ENCODE measurements at places on chromosomes 1 and 21. TPM values are rescaled to one million over a fixed set of nuclear protein-coding genes. Genes with fewer than 3 reads are reported as not detected.

The SPRR2A gene
- total RNA-seq: not detected

The TMEM51 gene
- total RNA-seq: 0.15 TPM

The KCNK1 gene
- total RNA-seq: 0.44 TPM

The TP53BP2 gene
- 44.2 TPM for total RNA-seq

The TMPRSS15 gene
- total RNA-seq: not detected

The INSRR gene
- total RNA-seq: not detected

The PLA2G5 gene
- total RNA-seq: not detected

The PTPN7 gene
- 112 TPM for total RNA-seq

The HENMT1 gene
- 19.3 TPM for total RNA-seq

The LIPI gene
- not detected for total RNA-seq

The AADACL3 gene
- not detected for total RNA-seq

The NEXN gene
- 1.9 TPM for total RNA-seq

The GSTM3 gene
- total RNA-seq: 4.7 TPM

The IGFN1 gene
- not detected for total RNA-seq

DNA sequence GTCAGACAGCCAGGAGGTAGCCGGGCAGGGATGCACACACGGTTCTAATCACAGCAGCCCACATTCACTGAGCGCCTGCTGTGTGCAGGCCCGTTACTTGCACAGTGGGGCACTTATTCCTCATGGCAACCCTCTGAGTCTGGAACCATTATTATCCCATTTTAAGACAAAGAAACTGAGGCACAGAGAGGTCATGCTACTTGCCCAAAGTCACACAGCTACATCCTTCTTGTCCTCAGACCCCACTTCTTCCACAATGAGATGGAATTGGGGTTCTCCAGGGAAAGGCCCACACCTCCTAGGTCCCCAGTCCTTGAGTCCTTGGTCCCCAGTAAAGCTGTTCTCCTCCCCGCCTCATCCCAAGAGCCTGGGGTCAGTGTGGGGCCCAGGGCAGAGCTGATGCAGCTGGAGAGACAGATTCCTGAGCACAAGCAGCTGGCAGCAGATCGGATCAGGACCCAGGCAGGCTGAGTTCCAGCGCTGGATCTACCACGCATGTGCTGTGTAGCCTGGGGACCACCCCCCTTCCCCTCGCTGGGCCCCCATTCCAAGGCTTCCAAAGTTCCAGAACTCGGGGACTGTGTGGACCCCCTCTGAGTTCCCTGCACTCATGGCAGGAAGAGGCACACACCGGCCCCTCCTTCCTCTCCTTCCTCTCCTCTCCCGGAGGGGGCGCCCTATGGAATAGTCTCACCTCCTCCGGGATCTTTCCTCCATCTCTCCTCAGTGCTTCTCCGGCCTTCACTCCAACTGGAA is 393.4 kb downstream of the MATN1 start:
- no peak for DNase-seq

- DNase-seq: no peak
Observed at GRCh38 chr1:47722909-47723580, 274.1 kb downstream of the TRABD2B start.

DNA sequence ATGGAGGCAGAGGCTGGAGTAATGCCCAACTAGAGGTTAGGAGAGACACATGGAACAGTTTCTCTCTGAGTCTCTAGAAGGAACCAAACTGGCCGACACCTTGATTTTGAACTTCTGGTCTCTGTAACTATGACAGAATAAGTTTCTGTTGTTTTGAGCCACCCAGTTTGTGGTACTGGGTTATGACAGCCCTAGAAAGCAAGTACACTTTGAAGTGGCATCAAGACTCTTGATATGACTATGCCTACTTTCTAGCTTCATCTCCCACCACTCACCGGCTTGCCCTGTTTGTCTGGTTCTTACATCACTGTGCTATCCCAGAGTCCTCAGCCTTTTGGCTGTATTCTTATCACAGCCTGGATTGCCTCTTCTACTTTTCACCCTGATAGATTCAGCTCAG is 230.3 kb upstream of the USP24 start:
- peak; percentile 47 for DNase-seq

GRCh38 chr21:36155603-36156338 is 853 bp upstream of the DOP1B start:
- DNase-seq: peak; percentile 12

- no peak for DNase-seq
Observed at GRCh38 chr1:23567996-23568607, 8.8 kb upstream of the ID3 start.

- DNase-seq: peak; percentile 43
Observed at GRCh38 chr1:40783001-40783905, at the start of gene KCNQ4. Gene KCNQ4 (plus strand): TSS chr1:40783787. CDS start chr1:40784094, 307 bp downstream.

- DNase-seq: peak; percentile 69
Observed at GRCh38 chr21:34008618-34009017, 64.8 kb upstream of the MRPS6 start.

DNA sequence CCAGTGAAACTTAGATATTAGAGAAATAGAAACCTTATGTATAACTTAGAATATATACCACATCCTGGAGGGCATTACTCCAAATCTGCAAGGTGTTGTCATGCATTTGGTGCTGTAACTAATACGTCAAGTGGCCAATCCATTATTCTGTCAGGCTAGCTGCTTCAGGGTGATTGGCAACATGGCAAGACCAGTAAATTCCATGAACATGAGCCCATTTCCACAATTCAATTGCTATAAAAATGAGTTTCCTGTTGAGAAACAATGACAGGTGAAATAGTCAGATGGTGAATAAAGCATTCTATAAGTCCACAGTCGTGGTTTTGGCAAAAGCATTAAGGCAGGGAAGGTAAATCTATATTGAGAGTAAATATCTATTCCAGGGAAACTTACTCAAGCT is 566.0 kb downstream of the ADGRL2 start:
- no peak for DNase-seq

DNA sequence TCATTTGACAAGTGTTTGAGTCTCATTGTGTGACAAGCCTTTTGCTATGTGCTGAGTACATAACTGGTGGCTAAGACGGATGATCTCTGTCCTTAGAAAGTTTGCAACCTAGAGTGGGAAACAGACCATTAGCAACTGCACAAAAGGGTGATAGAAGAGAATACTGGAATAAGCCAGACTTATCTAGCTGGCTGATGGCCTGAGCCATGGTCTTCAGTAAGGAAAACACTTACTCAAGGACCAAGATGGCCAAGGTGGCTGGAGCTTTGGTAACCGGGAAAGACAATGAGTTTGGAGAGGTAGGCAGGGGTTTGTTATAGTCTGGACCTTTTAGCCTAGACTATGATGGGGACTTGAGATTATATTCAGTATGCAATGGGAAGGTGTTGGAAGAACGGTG is 1.6 kb upstream of the TAF12 start:
- no peak for DNase-seq

- no peak for DNase-seq
Observed at GRCh38 chr21:39153842-39154241, 29.4 kb downstream of the PSMG1 start.

GRCh38 chr1:107004421-107004820 is 52.1 kb upstream of the PRMT6 start:
- DNase-seq: no peak

DNA sequence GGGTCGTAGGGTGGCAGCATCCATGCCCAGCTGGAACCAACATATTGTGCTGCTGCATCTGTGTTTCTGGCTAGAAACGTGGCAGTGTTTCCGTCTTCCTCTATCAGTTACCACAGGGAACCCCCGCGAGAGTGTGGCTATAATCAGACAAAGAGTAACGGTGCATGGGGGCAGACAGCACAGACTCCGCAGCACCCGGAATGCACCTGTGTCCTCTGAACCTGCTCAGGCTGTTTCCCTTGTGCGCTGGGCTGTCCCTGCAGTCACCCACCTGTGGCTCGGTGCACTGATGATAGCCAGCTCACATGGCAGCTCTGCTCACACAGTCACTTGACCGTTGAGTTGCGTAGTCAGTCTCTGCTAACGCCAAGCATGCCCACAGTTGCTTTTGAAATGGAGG is 11.4 kb upstream of the PCBP3 start:
- DNase-seq: no peak

DNA sequence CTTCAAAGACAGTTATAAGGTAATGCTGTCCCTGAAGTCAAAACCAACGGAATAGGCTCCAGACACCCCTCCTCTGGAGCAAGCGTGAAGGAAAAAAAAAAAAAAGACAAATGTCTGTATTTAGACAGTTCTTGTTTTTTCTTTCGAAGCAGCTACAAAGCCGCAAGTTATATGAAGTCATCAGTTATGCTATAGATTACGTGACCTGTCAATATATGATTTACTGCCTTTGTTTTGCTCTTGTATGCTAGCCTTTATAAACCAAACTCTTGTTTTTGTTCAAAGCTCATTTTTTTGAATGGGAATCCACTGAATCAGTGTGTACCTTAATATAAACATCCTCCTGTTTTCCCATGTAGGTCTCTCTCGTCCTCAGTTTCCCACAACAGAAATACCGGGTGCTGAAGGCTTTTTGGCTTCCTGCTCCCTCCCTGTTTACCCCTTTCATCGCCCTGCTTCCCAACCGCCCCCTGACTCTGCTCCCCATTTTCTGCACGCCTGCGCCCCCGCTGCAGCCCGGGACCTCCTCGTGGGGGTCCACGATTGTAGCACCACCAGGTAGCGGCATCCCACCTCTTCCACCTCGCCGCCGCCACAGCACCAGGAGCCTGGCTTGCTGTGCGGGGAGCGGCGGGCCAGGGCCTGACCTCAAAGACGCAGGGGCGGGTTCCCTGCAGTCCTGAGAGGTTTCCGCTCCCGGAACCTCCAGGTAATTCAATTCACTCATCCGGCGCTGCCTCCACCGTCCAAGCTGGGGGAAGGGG is 5.2 kb upstream of the ZNF678 start:
- DNase-seq: no peak

DNA sequence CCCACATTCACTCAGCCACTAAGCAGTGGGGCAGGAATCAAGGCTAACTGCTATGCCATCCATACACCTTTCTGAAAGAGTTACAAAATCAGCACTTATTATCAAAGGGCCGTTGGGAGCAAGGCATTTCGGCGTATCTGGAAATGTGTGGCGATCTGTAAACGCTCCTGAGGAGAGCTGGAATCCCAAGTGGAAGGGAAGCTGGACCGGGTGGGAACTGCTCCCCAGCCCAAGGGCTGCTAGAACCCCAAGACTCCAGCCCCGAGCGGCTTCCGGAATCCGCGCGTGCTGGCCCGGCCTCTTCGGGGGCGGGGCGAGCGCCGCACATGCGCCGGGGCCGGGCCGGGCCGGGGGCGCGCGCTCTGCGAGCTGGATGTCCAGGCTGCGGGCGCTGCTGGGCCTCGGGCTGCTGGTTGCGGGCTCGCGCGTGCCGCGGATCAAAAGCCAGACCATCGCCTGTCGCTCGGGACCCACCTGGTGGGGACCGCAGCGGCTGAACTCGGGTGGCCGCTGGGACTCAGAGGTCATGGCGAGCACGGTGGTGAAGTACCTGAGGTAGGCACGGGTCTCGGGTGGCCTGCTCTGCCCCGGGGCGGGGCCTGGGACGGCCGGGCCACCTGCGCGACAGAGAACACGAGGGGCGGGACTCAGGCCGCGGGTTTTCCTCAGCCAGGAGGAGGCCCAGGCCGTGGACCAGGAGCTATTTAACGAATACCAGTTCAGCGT is at the start of gene NAXE:
NAXE (plus strand) TSS at position 345 of the 726 bp plus-strand sequence; CDS start at position 374, 29 bp downstream.
- peak; percentile 71 for DNase-seq

DNA sequence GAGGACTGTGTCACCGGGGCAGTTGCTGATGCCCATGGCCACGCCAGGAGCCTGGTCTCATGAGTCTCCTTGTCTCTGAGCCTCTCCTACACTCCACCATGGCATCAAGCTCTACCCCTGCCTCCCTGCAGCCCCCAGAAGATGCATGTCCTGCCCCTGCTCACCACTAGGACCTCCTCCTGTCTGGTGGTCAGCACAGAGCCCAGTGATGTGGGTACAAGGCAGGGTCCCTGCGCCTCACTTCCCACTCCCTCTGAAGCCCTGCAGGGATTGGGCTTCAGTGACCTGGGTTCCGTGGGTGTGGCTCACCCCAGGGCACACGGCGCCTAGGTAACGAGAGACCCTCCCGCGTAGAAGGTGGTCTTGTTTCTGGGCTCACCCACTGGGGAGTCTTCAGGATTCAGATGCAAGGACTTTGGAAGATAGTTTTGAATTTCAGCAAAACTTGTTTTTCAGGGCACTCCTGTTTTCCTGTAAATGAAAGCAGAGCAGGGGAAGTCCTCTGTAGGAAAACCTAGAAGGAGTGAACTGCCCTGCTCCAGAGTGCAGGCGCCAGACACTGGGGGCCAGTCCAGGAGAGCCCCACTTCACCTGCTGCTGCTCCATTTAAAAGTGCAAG is 2.8 kb downstream of the COL18A1 start:
- DNase-seq: no peak

DNA sequence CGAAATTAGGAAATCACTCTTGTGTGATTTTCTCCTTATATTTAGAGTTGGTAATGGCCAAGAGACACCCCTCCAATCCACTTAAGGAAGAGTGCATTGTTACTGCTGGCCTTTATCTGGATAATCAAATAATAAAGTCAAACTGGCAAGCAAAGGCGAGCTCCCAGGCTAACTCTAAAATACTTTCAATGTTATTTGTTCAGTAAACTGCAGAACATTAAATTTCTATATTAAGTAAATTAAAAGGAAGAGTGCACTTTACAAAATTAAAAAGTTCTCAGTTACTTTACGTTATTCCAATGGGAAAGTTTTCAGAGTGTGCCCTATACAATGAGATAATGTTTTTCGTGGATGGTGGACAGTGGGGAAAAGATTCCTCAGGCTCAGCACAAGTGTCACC is 562.4 kb upstream of the BEND5 start:
- DNase-seq: no peak

- DNase-seq: no peak
Observed at GRCh38 chr1:224500796-224501195, 66.2 kb upstream of the WDR26 start.

DNA sequence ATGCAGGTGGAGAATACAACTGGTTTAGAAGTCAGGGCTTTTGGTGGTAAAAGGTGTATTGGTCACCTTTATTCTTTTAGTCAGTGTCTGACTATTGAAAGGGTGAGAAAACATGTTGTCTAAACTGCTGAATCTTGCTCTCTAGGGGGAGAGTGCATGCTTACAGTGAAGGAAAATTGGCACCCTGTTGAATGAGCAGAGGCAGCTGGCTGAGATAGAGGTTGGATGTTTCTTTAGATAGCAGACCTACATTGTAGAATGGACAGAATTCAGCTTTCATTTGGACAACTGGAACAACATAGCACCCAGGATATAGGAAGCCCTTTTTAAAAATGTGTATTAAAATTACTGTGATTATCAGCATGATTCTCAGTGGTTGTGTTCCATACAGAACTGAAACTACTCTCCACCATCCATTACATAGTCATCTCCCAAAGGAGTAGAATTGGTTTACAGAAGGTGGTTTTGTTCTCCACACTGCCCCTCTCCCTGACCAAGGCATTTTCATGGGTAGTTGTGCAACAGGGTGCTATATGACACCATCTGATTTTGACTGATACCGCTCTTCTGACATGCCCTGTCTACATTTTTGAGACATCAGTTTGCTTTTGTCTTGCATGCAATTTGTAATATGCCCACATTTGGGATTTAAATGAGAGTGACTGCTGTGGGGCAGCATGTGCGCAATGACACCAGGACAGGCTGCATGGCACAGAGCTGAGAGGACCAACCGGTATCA is 16.2 kb downstream of the RHOU start:
- no peak for DNase-seq

GRCh38 chr1:184110272-184111204 is 59.0 kb downstream of the TSEN15 start:
- no peak for DNase-seq
